Activated CD4-positive, alpha-beta T cell treated with anti-CD3 and anti-CD28 coated beads, Interleukin-2, amount 50 U/mL, for 4 hours (primary cell): ENCODE measurements at places on chromosomes 1 and 21.

DNA sequence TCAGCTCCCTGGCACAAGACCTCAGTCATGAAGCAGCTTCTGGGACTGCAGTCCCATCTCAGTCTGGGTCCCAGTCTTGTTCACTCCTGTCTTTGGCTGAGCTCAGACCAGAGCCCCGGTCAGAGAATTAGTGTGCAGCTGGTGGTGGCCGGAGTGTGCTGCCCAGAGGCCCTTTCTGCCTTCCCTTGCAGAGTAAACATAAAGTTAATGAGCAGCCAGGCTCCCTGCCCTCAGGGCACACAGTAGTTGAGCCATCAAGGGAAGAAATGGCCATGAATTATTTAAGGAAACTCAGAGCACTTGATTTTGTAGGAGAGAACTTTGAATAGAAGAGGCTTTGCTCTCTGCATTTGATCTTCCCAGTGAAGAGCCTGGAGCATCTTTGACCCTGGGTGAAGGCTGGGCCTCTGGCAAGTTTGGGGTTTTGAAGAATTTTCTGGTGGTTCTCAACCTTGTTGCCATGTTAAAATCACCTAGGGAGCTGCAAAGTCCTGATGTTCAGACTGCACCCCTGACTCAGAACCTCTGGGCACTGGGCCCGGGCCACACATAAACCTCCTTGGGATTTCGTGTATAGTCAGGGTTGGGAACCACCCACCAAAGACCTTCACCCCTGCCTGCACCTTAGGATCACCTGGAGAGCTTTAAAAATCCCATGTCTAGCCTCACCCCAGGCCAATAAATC is 26.4 kb upstream of the SELENON start:
- no peak for DNase-seq

DNA sequence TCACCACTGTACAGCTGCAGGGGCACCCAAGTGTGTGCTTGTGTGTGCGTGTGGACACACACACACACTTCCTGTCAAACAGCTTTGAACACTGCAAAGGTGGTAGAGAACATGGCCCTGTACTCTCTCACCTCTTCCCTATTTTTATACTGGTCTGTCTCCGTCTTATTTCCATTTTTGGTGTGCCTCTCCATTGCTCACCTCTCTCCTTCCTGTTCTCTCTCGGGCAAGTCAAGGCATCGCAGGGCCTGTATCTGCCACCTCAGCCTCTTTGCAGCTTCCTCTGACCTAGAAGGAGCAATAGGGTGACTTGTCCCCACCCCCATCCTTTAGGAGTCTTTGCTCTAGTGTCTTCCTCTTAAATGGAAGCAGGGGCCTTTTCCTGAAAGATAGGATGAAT is 2.2 kb downstream of the SMCP start:
- DNase-seq = no peak

- DNase-seq = no peak
Measured at GRCh38 chr1:171420810-171421209, 64.5 kb upstream of the PRRC2C start.

DNA sequence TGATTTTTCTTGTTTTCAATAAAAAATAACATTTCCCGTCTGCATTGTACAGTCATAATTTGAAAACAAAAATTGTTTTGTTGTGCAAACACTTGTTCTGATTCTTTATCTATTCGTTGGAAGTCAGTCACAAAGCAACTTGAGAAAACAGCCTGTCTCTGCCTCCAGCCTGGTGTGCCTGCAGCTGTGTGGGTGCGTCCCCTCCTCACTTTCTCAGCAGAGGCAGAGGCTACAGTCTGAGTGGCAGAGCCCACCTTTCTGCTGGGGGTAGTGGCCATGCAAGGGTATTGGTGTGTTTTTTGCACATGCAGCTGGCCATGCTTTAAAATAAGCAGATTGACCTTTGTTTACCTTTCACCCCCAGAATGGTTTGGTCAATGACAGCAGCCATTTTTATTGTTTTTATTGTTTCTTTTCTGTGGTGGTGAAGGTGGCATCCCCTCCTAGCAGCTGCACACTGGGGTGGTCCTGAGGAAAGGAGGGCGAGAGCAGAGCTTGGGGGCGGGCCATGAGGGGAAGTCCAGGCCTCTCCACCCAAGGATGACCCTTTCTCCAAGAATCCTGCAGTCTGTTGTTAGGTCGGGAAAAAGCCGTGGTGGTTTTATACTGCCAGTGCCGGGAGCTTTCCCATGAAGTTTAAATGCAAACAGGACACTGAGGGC is 159.6 kb downstream of the PCBP3 start:
- DNase-seq = no peak

DNA sequence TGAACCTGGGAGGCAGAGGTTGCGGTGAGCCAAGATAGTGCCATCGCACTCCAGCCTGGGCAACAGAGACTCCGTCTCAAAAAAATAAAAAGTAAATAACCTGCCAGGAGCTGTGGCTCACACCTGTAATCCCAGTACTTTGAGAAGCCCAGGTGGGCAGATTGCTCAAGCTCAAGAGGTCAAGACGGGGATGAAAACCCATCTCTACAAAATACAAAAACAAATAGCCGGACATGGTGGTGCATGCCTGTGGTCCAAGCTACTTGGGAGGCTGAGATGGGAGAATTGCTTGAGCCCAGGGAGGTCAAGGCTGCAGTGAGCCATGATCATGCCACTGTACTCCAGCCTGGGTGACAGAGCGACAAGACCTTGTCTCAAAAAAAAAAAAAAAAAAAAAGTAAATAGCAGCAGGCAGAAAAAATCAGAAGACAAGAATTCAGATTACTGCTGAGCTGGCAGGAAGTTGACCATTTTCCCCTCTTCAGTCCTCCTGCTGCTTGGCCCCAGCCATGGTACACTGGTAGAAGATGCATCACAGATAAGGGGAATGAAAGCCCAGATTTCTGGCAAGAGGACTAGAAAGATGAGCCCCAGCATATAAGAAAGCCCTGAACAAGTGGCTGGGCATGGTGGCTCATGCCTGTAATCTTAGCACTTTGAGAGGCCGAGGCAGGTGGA is 97.6 kb downstream of the TOMM20 start:
- no peak for DNase-seq

DNA sequence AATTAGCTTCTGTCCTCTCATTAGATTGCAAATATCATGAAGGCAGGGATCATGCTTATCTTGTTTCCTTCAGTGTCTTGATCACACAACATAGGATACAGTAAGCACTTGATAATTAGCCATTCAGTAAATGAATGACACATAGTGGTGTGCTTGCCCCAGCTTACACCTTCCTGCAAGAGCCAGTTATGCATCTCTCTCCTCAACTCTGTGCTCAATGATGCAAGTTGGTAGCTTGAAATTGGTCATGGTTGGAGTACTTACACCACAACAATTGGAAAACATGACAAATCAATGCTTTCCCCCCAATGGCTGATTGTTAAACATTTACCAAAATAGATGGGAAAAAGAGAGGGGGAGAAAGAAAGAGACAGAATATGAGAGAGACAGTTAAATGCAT is 129.2 kb downstream of the NUF2 start:
- DNase-seq = no peak

- no peak for DNase-seq
Measured at GRCh38 chr1:85387781-85388180, 77.2 kb downstream of the DDAH1 start.

DNA sequence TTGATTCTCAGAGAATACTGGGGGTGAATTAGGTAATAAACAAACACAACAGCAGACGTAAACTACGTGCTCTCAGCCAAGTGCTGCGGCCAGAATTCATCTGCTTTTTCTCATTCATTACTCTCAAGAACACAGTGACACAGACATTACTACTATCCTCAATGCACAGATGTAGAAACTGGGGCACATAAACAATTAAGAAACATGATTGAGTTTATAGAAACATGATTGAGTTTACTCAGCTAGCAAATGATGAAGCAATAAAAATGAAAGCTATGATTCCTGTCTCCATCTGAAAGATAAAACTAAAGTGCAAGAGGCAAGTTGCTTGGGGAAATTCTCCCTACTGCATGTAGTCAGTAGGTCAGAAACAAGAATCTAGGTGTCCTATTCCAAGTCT is 140.5 kb downstream of the IFI44 start:
- DNase-seq = no peak

DNA sequence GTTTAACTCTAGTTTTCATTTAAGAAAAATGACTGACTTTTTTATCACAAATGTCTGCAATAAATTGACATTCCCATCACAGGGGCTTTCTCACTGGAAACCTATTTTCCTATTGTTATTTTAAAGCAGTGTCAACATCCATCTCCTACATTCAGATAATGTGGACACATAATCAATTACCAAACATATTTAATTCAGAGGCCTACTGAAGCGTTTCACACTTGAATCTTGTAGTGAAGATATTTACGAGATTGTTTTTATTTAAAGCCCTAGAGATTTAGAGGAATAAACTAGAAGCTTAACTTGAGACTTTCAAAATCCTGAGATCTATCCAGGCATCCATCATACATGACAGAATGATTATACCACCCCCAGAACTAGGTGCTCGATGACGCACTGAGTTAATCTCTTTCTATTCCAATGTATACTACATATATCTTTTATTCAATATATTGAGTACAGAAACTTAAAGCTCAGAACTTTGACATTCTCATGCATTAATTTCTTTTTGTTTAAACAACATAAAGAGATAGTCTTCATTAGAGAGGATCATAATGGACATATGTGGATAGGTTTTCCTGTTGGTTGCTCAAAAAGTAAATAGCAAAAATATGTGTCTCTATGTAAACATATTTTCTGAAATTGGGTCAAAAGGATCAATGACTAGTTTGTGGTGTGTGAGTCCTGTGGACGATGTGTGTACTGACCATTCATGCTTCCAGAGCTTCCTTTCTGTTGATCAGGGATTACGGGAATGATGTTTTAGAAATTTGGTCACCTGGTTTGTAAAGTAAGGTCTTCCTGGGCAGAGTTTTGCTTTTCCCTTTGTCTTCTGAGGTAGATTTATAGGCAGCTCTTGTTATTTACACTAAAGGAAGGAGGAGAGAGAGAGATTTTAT is 171.5 kb upstream of the HMCN1 start:
- DNase-seq = no peak

- DNase-seq = no peak
Measured at GRCh38 chr1:239056940-239057339, 329.4 kb upstream of the CHRM3 start.

GRCh38 chr1:228306275-228307217 is 98.7 kb downstream of the OBSCN start:
- no peak for DNase-seq

- no peak for DNase-seq
Measured at GRCh38 chr1:198496216-198497143, 44.0 kb downstream of the ATP6V1G3 start.

GRCh38 chr1:161973924-161974845 is 49.5 kb downstream of the OLFML2B start:
- no peak for DNase-seq
